Activated CD4-positive, alpha-beta T cell treated with anti-CD3 and anti-CD28 coated beads, Interleukin-2, amount 10 ng/mL, durations not matched to agents 7 days and 5 days (primary cell): ENCODE measurements at places on chromosomes 3 and 15. TPM values are rescaled to one million over a fixed set of nuclear protein-coding genes. Genes with fewer than 3 reads are reported as not detected.

The TNNC1 gene
- total RNA-seq = 2.1 TPM

The ROBO2 gene
- not detected for total RNA-seq

The TF gene
- total RNA-seq = 0.45 TPM

The CSTA gene
- not detected for total RNA-seq

The C2CD4A gene
- total RNA-seq = not detected

The NR1I2 gene
- total RNA-seq = not detected

The SH2D7 gene
- total RNA-seq = not detected
